Activated CD8-positive, alpha-beta memory T cell treated with anti-CD3 and anti-CD28 coated beads for 48 hours (primary cell): ENCODE measurements at places on chromosomes 1 and 21.

GRCh38 chr1:40665335-40666171 is at the start of gene RIMS3:
TSS of gene RIMS3 (minus strand) at chr1:40665682. CDS start at chr1:40641925, 23,757 bp downstream.
- peak; percentile 66 for DNase-seq

GRCh38 chr1:180156201-180156600 is 1.5 kb downstream of the QSOX1 start:
- no peak for DNase-seq

GRCh38 chr1:20430355-20431175 is 55.4 kb downstream of the CAMK2N1 start:
- DNase-seq, result peak; percentile 23

DNA sequence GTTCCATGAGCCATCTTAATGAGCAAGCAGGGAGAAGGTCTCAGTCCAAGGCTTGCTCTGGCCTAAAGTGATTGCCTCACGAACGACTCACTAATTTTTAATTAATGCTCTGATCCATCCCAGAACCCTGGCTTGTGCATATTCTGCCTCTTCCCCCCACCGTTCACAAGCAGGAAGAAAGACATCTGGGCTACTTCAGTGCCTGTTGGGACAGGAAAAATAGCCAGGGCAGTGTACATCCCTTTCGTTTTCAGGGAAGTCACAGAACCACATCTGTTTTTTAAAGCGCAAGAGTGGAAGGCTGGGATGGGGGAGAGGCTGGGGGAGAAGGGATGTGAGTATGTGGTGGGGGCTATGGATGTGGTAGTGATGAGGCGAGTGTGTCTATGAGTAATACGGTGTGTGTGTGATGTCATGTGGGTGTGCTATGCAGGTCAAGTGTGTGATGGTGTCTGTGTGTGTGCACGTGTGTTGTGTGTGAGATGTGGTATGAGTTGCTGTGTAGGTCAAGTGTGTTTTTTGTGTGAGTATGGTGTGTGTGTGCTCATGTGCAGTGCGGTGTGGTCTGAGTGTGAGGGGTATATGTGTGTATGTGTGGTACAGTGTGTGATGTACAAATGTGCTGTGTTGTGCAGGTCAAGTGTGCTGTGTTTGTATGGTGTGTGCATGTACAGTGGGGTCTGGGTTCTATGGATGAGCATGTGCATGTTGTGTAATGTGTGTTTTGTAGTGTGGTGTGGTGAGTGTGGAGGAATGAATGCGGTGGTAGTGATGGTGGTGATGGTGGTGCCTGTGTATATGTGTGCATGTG is 64.9 kb upstream of the SYT6 start:
- DNase-seq, result no peak

DNA sequence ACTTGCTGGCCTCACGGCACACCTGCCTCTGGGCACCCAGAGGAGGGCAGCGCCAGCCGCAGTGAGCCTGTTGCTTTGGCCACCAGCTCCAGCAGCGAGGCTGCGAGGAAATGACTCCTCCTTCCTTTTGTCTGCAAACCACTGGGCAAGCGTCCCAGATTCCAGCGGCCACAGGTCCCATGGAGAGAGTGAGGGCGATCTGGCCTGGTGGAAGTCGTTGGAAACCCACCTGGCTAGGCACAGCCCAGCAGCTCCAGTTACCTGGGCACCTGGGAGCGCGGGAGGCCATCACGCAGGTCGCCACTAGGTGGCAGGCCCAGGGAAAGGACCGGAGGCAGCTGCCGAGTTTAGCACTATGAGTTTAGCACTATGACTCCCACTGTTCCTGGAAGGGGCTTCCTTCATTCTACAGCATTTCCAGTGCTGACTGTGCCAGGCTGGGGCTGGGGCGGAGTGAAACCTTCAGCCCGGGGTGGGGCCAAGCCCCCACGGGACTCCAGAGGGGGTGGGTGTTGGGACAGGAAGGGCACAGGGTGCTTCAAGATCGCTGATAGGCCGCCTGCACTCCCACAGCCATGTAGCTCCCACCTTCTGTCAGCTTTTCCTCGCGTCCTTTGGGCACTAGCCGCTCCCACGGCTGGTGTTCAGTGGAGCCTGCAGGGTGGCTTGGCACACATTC is 1.1 kb upstream of the ESPN start:
- DNase-seq, result peak; percentile 43

- DNase-seq, result no peak
Observed at GRCh38 chr1:231272173-231272572, 31.2 kb downstream of the GNPAT start.

GRCh38 chr1:54352755-54353154 is 53.4 kb downstream of the SSBP3 start:
- no peak for DNase-seq

GRCh38 chr21:15604413-15604812 is 125.4 kb upstream of the USP25 start:
- no peak for DNase-seq

DNA sequence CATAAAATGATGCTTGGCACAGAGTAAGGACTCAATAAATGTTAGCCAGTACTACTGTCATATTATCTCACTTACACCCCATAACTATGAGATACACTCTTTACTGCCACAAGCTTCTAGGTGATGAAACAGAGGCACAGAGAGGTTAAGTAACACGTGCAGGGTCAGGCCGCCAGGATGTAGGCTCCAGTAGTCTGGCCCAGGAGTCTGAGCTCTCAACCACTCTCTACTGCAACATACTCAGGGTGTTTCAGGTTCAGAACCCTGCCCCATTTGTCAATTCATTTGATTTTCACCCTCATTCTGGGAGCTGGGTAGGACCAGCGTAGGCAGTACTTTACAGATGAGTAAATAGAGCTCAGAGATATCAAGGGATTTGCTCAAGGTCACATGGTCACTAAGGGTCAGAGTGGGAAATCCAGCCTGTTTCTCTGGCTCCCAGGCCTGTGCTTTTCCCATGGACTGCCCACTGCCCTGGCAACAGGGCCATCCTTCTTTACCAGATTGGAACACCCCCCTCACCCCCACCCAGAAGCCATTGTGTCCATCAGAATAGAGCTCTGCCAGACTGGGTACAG is 21.2 kb downstream of the IQGAP3 start:
- no peak for DNase-seq

DNA sequence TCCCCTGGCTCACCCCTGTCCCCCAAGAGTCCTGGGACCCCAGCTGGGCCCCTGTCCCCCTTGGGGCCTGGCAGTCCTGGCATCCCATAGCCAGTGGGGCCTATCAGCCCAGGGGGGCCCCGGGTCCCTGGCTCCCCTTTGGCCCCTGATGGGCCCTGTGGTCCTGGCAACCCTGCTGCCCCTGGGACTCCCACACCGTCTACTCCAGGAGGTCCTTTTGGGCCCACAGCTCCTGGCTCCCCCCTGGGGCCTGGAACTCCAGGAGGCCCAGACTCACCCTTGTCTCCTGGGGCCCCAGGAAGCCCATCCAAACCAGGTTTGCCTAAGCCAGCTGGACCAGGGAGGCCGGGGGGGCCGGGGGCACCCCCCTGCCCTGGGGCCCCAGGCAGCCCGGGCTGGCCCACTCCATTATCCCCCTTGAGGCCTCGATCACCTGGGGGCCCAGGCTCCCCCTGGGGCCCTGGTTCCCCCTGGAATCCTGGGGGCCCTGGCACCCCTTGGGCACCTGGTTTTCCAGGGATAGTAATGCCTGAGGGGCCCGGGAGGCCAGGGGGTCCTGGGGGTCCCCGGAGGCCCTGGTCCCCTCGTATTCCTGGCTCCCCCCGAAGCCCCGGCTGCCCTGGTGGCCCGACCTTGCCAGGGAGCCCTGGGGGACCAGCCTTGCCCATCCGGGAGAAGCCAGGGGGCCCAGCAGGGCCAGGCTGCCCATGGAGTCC is 10.1 kb downstream of the ADPRS start:
- DNase-seq, result no peak

DNA sequence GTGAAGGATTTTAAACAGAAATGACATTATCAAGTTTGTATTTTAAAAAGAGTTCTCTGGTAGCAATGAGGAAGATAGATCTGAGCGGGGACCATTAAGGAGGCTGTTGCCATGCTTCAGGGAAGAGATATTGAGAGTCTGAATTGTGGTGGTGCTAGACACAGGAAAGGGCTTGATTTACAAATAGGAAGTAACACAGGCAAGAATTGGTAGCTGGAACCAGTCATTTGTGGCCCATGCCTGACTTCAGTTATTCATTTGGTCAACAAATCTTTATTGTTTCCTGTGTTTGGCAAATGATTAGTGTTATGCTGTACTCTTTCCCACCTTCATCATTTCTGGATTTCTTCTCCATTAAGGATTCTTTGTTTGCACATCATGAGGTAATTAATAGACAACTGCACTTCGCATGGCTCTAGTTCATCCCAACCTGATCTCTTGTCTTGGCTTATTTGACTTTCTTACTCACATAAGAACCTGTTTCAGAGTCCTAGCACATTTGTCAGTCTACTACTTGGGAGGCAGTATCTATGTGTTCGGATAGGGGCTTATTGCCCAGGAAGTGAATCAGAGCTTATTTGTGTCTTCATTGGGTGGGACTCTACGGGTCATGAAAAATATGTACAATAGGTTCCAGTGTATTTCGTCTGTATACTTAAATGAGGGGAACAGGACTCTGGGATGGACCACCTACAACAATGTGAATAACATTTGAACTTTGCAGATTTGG is 32.3 kb downstream of the EEIG2 start:
- no peak for DNase-seq

GRCh38 chr1:164601399-164602100 is 42.6 kb downstream of the PBX1 start:
- DNase-seq, result no peak

- peak; percentile 42 for DNase-seq
Observed at GRCh38 chr1:55257958-55258357, 42.8 kb upstream of the USP24 start.

DNA sequence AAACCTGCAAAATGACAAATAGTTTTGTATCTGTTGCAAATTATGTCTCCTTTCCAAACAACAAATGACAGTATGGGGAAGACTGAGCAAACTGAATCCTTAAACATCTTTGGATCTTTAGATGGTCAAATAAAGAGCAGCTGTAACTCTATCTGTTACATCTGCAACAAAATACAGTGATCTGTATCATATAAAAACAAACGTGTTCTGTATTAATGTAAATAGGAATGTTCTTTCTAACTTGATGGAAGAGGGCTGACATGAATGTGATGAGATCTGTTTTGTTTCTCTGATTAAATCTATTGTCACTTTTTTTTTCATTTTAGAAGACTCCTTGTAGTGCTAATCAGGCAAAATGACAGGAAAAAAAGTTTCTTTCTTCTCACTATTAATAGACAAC is 159.5 kb downstream of the GPATCH2 start:
- no peak for DNase-seq
